ENCODE measurements at places on chromosomes 4 and X.
A peak's percentile ranks its signal among the peaks of the same experiment; 100 is the strongest.

GRCh38 chr4:178387756-178388155 is 945.5 kb upstream of the AGA start:
- DNase-seq, result no peak

DNA sequence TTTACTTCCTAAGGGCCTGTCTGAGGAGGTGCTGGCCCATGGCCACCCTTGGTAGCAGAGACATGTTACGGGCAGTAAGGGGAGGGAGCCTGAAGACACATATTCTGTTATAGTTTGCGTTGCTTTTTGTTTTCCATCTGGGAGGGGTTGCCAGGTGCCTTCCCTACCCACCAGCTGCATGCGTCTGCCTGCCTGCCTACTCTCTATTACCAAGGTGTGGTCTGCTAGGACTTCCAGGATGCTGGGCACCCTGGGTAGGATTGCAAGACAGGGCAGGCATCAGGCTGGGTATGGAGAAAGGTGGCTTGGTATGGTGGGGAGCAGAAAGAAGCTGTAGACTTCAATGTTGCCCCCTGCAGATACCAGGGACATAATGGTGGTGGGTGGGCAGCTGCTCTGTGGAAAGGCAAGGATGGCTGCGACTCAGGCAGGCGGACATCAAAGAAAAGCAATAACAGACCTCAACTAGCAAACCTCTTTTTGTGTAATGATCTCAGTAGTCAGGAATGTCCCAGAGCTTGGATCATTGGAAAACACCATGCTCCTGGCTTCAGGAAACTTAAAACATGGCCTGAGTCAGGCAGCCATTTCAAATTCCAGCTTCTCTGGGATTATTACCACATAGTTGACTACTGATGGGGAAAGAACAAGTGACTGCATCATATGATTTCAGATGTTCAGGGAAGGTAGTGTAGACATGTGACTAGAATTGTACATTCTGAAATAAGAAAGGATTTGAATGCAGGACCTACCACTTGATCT is 67.8 kb downstream of the HOPX start:
- no peak for DNase-seq

DNA sequence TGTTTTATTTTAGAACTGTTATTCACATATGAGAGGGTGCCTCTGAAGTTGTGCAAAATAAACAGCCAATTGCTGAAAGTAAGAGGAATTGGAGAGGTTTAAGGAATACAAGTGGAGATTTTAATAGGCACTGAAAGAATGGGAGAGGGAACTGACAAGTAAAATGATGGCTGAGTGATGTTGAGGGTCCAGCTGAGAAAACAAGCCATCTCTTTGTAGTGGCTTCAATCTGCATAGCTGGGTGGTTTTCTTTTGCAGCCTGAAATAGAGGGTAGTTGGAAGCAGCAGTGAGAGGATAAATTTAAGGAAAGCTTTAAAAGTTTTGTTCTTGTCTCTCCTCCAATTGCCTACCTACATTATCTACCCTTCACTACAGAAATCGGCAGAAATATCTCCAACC is 106.7 kb upstream of the DGKK start:
- DNase-seq, result no peak

DNA sequence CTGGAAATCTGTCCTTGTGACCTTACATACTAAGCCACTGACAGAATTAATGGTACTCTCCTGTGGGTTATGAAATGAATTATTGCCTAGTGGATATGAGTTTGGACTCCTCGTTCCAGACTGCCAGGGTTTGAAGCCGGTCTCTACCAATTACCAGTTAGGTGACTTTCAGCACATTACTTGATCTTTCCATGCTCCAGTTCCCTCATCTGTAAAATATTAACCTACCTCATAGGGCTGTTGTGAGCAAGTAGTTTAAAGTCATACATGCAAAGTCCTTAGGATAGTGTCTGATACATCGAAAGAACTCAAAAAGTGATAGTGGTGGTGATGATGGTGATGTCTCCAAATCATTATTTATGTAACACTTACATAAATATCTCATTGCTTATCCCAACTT is 373.5 kb upstream of the ARX start:
- DNase-seq, result no peak

- no peak for DNase-seq
These were observed 68.0 kb upstream of the MSX1 start for GRCh38 chr4:4791299-4792111.

- DNase-seq, result no peak
These were observed 313.9 kb downstream of the FBXW7 start for GRCh38 chr4:152221816-152222516.

DNA sequence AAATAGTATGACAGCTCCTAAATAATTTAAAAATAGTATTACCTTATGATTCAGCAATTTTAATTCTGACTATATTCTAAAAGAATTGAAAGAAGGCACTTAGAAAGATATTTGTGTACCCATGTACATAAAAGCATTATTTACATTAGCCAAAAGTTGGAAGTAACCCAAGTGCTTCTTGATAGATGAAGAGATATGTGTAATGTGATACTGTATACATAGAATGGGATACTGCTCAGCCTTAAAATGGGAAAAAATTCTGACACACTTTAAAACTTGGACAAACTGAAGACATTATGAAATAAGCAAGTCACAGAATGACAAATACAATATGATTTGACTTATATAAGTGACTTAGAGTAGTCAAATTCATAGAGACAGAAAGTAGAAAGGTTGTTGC is 112.2 kb downstream of the IDS start:
- DNase-seq, result no peak

GRCh38 chr4:20362148-20362547 is 110.4 kb downstream of the SLIT2 start:
- no peak for DNase-seq

GRCh38 chr4:153205757-153206156 is 1.5 kb downstream of the TRIM2 start:
- DNase-seq, result peak; percentile 34

DNA sequence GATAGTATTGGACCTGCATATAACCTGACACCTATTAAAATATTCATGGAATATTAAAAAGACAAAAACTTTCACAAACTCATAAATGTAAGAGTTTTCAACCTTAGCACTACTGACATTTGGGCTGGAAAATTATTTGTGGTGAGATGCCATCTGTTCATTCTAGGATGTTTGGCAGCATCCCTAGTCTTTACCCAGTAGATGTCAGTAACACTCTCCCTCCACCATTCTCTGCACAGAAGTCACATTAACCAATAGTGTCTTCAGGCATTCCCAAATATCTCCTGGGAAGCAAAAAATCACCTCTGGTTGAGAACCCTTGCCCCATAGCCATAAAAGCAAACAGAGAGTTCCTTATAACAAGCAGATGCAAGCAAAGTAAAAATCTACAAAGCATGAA is 41.4 kb upstream of the NDST4 start:
- no peak for DNase-seq

- no peak for DNase-seq
These were observed 252.6 kb upstream of the ETNPPL start for GRCh38 chr4:109015413-109015810.

DNA sequence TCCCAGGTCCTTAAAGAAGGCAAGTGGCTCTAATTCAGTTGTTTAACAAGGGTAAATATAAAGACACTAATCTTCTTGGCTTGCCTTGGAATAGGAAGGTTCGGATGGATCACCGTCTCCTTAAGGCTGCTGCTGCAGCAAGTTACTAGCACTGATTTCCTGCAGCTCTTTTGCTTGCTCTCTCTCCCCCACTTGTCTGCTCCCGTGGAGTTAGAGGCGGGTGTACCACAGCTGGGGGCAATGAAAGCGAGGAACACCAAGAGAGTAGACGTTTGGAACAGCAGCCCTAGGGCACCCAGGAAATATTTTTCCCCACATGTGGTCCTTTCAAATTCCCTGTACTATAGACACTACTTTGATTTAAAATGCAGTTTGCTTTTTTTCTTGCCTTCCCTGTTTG is 202.2 kb downstream of the SH2D1A start:
- DNase-seq, result no peak

DNA sequence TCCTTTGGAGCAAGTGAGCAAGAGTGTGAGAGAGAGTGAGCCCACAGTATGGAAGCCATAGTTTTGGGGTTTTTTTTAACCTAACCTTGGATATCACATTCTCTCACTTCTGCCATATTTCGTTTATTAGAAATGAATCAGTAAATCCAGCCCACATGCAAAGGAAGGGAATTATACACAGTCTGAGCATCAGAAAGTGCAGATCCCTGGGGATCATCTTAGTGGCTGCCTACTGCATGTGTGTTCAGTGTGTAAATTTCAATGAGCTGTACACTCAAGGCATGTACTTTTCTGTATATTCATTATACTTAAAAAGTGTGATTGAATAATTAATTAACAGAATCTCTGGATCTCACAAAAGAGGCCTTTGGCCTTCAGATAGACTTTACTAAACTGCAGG is 133.8 kb upstream of the PRPS2 start:
- no peak for DNase-seq

DNA sequence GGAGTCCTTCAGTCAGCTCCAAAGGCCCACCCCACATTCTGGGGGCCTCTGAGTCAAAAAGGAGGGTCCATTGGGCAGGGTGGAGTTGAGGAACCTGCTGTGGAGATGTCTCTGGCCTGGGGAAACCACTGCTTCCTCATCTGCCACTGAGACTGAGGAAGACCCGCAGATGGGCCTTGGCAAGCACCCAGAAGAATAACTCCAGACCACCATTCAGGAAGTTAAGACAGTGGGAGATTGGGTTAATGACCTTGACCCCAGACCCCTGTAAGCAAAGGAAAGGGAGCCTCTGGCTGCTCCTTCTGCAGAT is 8.1 kb upstream of the HSD17B10 start:
- DNase-seq, result no peak

DNA sequence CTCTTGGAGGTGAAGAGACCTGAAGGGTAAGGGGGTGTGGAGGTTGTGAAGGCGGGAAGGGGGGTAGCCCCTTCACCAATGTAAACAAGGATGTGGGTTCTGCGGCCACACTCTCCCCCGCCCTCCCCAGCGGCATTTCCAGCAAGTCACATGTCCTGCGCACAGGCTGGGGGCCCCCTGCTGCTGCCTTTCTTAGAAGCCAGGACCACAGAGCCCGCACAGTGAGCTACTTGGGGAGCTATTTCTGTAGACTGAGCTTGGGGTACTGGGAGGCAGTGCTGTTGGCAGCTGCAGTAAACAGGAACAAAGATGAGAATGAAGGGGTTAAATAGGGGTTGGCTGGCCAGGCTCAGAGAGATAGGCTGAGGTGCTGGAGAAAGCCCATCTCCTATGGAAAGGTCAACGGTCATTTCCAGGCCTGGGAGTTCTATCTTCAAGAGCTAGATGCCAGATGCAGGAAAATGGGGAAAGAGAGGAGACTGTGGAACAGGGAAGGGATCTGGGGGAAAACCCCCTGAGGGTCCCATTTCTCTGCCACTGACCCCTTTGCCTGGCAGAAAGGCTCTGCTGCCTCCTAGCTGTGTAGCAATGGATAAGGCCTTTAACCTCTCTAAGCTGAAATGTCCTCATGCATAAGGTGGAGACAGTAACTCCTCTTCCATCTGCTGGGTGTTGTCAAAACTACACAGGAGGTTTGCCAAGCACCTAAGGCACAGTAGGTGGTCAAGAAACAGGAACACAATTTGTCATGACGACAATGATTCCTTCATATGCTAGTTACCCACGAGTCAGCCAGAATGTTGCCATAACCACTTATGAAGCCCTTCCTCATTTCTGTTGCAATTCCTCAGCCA is 18.5 kb upstream of the PIM2 start:
- peak; percentile 88 for DNase-seq

DNA sequence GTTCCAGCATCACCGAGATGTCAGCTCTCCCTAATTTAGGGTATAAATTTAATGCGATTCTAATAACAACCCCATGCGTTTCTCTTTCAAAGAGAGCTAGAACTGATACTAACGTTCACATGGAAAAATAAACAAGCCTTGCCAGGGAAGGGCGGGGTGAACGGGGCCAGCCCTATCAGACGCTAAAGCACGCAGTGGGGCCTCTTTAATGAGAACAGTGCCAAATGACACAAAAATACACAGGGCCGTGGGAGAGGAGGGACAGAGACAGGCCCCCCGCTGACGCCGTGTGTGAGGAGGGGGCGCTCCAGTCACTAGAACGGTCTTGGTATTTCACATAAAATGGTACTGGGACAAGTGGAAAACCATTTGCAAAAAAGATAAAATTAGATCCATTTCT is 21.3 kb upstream of the ADRA2C start:
- no peak for DNase-seq

DNA sequence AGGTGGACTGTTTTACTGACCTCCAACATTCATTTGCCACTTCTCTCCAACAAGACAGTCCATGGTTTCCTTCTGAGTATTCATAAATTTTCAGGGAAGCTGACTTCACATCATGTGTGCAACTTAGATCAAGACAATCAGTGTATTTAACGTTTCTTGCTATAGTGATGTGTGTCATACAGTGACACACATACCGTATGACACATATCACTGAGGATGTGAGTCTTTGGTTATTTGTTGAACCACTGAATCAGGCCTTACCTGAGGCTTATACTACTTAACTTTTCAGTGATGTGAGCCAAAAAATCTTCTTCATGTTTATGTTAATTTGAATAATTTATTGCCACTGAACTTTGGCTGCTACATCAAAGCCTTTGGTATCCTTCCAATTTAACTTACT is 166.8 kb downstream of the BMPR1B start:
- DNase-seq, result no peak

DNA sequence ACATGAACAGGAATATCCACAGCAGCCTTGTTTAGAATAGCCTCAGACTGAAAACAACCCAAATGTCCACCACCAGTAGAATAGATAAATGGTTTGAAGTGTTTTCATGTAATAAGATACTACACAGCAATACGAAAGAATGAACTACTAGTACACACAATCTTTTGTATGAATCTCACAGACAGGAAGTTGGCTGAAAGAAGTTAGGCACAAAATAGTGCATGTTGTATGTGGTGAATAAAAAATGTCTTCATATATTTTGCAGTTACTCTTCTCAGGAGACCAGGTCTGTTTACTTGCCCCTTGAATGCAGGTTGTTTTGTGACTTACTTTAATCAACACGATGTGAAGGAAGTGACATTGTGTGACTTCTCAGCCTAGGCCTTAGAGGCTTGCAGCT is 75.9 kb upstream of the LEF1 start:
- DNase-seq, result no peak

DNA sequence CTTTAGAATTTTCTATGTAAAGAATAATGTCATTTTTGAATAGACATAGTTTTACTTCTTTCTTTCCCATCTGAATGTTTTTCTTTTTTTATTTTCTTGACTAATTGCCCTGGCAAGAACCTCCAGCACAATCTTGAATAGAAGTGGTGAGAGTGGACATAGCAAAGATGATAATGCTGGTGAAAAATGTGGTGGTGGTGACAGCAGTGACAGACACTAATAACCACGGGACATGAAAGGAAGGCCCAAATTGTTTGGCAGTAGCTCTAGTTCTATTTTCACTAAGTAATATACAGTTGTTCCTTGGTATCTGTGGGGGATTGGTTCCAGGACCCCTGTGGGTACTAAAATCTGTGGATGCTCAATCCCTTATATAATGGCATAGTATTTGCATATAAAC is 29.6 kb downstream of the C4orf54 start:
- DNase-seq, result no peak

- no peak for DNase-seq
These were observed 86.7 kb downstream of the ATP8A1 start for GRCh38 chr4:42570221-42570620.

GRCh38 chr4:88054229-88054628 is 46.8 kb downstream of the PKD2 start:
- no peak for DNase-seq

- DNase-seq, result no peak
These were observed 795.7 kb upstream of the SLIT2 start for GRCh38 chr4:19455850-19456602.

GRCh38 chrX:11159149-11159548 is 48.0 kb downstream of the HCCS start:
- DNase-seq, result no peak

GRCh38 chr4:100062921-100063320 is 112.8 kb upstream of the H2AZ1 start:
- no peak for DNase-seq

Measured in stimulated activated CD4-positive, alpha-beta T cell treated with anti-CD3 and anti-CD28 coated beads, Interleukin-12 subunit alpha, Interleukin-12 subunit beta, amount 100 ng/mL, for 48 hours (primary cell).